ENCODE measurements at places on chromosomes 16 and 17. TPM values are rescaled to one million over a fixed set of nuclear protein-coding genes. Genes with fewer than 3 reads are reported as not detected.
A peak's percentile ranks its signal among the peaks of the same experiment; 100 is the strongest.

OR3A2 gene
- 2.4 TPM for total RNA-seq

CHST4 gene
- not detected for total RNA-seq

GPR139 gene
- total RNA-seq: not detected

CCL7 gene
- not detected for total RNA-seq

ARL5C gene
- total RNA-seq: not detected

CD300A gene
- total RNA-seq: 11.3 TPM

TP53TG3 gene
- not detected for total RNA-seq

QPRT gene
- 9.7 TPM for total RNA-seq

CCL5 gene
- total RNA-seq: 120 TPM

UTS2R gene
- total RNA-seq: not detected

- peaks cover 30% of the 10 kb centered on the region for H3K4me1 ChIP-seq
- no peak overlapping the region for H3K4me3 ChIP-seq
- H3K27me3 ChIP-seq: no peaks in the 10 kb centered on the region
- H3K27ac ChIP-seq: no peak overlapping the region
- no peaks in the 10 kb centered on the region for H3K36me3 ChIP-seq
Observed at GRCh38 chr16:50602531-50603205, 54.5 kb downstream of the NKD1 start.

DNA sequence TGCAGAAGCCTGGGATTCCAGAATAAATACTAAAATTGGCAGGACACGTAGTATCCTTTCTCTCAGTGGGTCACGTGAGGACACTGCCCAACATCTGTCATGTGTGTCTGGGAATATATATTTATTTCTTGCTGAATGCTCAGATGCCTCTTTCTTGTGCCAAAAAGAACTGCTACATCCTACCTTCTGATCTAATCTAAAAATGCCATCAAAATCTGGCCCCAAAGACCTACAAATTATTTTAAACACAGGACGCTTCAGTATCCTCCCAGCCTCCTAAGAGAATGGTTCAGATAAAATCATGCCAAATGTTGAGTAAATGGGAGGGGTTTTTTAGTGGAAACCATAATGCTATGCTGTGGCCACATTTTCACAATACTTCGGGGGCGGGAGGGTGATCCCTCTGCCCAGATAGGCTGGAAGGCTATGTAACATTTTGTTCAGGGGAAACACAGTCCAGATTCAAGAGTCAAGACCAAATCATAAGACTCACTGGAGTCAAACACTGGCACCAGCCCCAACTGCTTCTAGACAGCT, 22.9 kb upstream of the CORO6 start:
- no peaks in the 10 kb centered on the region for H3K27me3 ChIP-seq
- DNase-seq: peak; percentile 26
- H3K27ac ChIP-seq: peak overlapping the region; percentile 64
- no peak overlapping the region for H3K4me3 ChIP-seq

DNA sequence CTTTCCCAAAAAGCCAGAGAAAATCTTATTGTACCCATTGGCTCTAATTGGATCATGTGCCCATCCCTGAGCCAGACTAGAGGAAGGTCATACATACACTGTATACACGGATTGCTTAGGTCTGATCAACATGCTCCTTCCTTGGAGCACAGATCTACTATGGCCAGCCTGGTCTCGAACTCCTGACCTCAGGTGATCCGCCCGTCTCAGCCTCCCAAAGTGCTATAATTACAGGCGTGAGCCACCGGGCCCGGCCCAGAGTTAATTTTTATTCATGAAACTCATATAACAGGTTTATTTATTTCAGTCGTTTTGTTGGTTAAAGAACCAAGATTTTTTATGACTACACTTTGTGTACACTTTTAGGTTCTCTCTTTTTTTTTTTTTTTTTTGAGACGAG, 1.2 kb upstream of the TAOK1 start:
- peaks cover 6% of the 10 kb centered on the region for H3K36me3 ChIP-seq
- no peak overlapping the region for H3K4me3 ChIP-seq
- H3K27ac ChIP-seq: no peak overlapping the region
- no peaks in the 10 kb centered on the region for H3K27me3 ChIP-seq
- peaks cover 29% of the 10 kb centered on the region for H3K4me1 ChIP-seq

DNA sequence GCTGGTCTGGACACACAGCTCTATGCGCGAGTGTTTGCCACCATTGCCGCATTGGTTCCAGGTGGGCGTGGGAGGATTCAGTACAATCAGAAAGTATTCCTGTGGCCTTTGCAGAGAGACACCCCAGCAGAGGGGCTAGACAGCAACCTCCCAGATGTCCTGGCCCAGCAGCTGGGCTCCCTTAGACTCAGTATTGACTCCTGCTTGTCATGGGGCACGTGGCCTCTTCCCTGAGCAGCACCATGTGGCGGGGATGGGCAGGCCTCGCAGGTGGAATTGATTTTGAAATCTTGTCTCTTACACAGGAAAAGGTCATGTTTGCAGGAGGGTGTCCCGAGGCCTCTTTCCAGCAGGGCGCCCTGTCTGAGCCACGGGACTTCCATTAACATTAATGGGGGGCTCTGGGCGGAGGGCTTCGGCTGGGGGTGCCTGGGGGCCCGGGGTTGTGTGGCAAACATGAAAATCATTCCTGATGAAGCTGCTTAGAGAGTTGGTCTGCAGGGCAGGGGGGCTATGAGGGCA, 96.4 kb downstream of the C16orf78 start:
- no peaks in the 10 kb centered on the region for H3K27me3 ChIP-seq
- H3K4me1 ChIP-seq: no peaks in the 10 kb centered on the region
- no peak overlapping the region for H3K4me3 ChIP-seq
- H3K27ac ChIP-seq: no peak overlapping the region
- no peak for DNase-seq

DNA sequence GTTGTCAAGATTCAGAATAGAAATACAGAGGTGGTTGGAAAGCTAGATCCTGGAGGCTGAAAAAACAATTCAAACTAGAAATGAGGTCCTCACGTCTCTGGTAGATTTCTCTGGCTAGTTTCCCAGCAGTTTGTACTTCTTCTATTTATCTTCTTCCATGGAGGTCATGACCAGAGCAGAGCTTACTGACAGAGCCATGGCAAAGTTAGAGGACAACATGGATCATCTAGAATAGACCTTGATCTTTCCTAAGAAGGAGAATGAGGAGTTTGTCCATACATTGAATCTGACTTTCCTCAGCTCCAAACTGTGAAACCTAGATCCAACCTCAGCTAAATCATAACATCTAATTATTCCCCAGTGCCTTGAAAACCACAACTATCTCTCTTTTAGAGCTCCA, 900.8 kb upstream of the GOT2 start:
- no peaks in the 10 kb centered on the region for H3K36me3 ChIP-seq
- H3K27ac ChIP-seq: no peak overlapping the region
- H3K4me1 ChIP-seq: no peaks in the 10 kb centered on the region
- H3K4me3 ChIP-seq: no peak overlapping the region

DNA sequence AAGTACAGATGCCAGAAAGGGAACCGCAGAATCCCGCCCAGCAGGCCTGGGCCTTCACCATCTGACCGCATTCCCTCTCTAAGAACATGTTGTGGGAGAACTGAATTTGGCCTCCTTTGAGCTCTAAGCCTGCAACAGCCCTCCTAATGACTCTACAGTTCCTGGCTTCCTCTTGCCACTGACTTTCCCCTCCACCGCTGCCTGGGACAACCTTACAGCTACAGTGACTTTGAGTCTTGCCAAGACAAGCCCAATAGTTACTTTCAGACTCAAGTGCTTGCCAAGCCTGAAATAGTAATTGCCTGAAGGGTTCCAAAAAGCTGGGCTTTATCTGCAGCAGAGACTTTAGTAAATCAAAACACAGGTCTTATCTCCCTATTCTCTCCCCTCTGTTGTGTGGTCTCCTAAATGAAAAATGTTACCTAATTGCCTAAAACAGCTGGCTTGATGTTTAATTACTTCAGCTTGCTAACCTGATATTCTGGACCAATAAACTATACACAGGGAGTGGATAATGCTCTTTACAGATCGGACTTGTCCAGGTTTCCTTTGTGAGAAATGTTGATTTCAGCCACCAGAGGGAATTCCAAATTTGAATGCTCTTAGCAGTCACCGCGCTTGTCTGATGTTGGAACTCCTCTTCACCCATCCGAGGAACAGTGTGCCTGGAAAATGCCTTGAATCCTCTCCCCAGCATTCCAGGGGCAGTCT, 85.1 kb upstream of the TBX2 start:
- no peaks in the 10 kb centered on the region for H3K36me3 ChIP-seq
- H3K27me3 ChIP-seq: no peaks in the 10 kb centered on the region
- no peaks in the 10 kb centered on the region for H3K4me1 ChIP-seq
- no peak overlapping the region for H3K27ac ChIP-seq

DNA sequence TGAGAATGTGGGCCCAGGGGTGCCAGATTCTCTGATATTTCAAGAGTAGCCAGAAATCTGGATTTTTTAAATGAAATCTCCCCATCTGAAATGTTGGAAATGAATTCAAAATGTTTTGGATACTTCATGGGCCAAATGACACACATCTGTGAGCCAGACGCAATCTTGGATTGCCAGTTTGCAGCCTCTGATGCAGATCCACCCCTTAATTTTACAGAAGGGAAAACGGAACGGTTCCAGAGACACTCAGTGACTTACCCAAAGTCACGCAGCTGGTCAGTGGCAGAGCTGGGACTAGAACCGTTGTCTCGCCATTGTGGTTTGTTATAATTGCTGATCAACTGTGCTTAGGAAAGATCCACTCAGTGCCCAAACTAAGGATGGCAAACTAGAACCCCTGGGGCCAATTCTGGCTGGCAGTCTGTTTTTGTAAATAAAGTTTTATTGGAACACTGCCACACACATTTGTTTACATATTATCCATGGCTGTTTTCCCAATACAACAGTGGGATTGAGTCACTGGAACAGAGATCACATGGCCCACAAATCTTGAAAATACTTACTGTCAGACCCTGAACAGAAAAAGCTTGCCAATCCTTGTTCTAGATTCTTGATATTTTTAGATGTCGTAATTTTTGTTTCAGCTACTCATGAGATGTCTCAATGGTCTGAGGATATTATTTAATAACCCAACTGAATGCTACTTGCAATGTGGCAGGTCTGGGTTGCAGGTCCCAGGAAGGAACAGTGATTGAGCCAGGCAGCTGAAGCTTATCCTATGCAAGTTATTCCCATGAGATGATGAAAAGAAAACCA, 143.8 kb downstream of the AXIN2 start:
- no peaks in the 10 kb centered on the region for H3K36me3 ChIP-seq
- no peak for DNase-seq
- no peak overlapping the region for H3K27ac ChIP-seq
- H3K4me3 ChIP-seq: no peak overlapping the region

DNA sequence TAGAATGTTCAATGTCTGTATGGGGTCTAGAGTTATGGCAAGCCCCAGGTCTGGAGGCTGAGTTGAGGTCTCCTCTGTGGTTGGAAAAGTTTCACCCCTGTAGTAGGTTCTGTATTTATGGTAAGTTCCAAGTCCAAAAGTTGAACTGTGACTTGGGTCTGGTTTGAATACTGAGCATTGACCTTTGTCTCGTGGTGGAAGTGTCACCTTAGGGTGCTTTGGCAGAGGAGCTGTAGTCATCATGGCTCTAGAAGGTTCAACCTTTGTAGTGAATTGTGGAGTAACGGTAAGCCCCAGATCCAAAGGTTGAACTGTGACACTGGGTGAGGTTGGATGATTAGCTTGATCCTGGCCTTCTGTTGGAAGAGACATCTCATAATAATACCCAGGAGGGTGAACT, 17.6 kb downstream of the RDM1 start:
- DNase-seq: no peak
- no peaks in the 10 kb centered on the region for H3K36me3 ChIP-seq
- H3K27me3 ChIP-seq: no peaks in the 10 kb centered on the region
- H3K27ac ChIP-seq: no peak overlapping the region
- H3K4me3 ChIP-seq: no peak overlapping the region

DNA sequence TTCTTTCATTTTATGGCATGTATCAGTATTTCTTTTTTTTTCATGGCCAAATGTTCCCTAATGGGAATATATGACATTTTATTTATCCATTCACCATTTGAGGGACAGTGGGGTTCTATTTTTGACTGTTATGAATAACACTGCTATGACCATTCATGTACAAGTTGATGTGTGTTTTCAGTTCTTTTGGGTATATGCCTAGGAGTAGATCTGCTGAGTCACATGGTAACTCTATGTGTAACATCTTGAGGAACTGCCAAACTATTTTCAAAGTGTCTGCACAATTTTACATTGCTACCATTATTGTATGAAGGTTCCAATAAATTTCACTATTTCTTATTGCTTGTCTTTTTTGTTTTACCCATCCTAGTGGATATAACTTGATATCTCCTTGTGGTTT, 223.0 kb downstream of the TANC2 start:
- H3K4me1 ChIP-seq: no peaks in the 10 kb centered on the region
- no peaks in the 10 kb centered on the region for H3K27me3 ChIP-seq
- no peak overlapping the region for H3K4me3 ChIP-seq
- no peak overlapping the region for H3K27ac ChIP-seq

- peaks cover 16% of the 10 kb centered on the region for H3K27me3 ChIP-seq
- no peaks in the 10 kb centered on the region for H3K36me3 ChIP-seq
- no peak for DNase-seq
- H3K27ac ChIP-seq: no peak overlapping the region
- no peaks in the 10 kb centered on the region for H3K4me1 ChIP-seq
- no peak overlapping the region for H3K4me3 ChIP-seq
Observed at GRCh38 chr17:73971127-73971526, 232.4 kb upstream of the RPL38 start.

- H3K27ac ChIP-seq: no peak overlapping the region
- no peak for DNase-seq
- H3K27me3 ChIP-seq: peaks cover 7% of the 10 kb centered on the region
- no peaks in the 10 kb centered on the region for H3K36me3 ChIP-seq
Observed at GRCh38 chr16:66468321-66468965, 41.3 kb downstream of the BEAN1 start.

GRCh38 chr16:27449434-27450195, 47.6 kb downstream of the IL21R start:
- H3K27me3 ChIP-seq: no peaks in the 10 kb centered on the region
- H3K36me3 ChIP-seq: peaks cover 67% of the 10 kb centered on the region
- peaks cover 82% of the 10 kb centered on the region for H3K4me1 ChIP-seq
- peak overlapping the region; percentile 78 for H3K27ac ChIP-seq
- peak; percentile 89 for DNase-seq
- peak overlapping the region; percentile 48 for H3K4me3 ChIP-seq

GRCh38 chr16:84663433-84664101, 15.3 kb downstream of the KLHL36 start:
- H3K36me3 ChIP-seq: peaks cover 42% of the 10 kb centered on the region
- peaks cover 1% of the 10 kb centered on the region for H3K4me1 ChIP-seq
- DNase-seq: no peak
- H3K27me3 ChIP-seq: no peaks in the 10 kb centered on the region

DNA sequence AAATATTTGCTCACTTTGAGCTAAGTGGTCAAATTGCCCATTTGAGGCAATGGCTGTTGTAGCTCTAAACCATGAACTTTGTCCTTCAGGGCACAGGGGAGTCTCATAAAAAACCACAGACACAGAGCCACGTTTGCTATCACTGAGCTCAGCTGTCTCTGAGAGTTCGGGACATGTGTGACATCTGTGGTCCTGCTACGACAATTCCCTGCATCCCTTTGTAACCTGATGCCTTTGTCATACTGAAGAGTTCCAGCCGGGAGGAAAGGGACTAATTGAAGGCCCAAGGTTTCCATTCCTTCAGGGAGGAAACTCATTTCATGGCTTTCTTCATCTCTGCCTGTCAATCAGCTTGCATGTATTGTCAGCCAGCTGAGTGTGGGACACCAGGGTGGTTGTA, 599.4 kb upstream of the CDH5 start:
- H3K4me1 ChIP-seq: no peaks in the 10 kb centered on the region
- H3K4me3 ChIP-seq: no peak overlapping the region
- no peak overlapping the region for H3K27ac ChIP-seq
- H3K36me3 ChIP-seq: no peaks in the 10 kb centered on the region
- H3K27me3 ChIP-seq: no peaks in the 10 kb centered on the region
- DNase-seq: no peak

GRCh38 chr17:18011286-18011685, 27.7 kb downstream of the ATPAF2 start:
- no peaks in the 10 kb centered on the region for H3K27me3 ChIP-seq
- peaks cover 16% of the 10 kb centered on the region for H3K36me3 ChIP-seq
- H3K4me3 ChIP-seq: no peak overlapping the region
- no peaks in the 10 kb centered on the region for H3K4me1 ChIP-seq
- no peak overlapping the region for H3K27ac ChIP-seq
